ENCODE measurements at places on chromosomes 1 and 21.
A peak's percentile ranks its signal among the peaks of the same experiment; 100 is the strongest.

DNA sequence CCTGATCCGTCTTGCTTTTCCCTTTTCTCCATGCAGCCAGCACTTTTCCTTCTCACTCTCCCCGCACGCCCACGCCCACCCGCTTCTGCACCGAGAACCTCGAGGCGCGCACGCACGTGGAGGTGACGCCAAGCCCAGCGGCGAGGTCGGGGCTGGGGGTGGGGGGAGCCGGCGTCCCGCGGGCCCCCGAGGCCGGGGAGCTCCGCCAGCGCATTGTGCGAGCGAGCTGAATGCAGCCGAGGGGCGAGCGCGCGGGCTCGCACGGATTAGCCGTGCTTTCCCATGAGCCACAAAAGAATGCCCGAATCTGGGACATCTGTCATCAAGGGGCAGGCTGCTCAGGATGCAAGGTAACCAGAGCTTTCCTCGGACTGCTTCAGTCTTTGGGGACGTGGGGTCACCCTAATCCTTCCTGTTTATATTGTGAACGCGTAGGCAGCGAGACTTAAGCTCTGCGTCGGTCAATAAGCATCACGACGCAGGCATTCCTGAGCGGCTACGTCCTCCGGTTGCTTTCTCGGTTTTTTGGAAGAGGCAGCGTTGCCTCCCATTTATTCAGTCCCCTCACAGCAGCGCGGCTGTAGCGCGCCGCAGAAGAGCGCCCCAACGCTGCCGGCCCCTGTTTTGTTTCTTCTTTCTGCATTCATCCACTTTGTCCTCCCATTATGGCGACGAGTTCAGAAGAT, 67.3 kb upstream of the AKT3 start:
- DNase-seq: peak; percentile 74

- DNase-seq: no peak
These were observed 1.2 kb downstream of the SZRD1 start for GRCh38 chr1:16367968-16368890.

GRCh38 chr1:241332987-241333386, 24.0 kb downstream of the RGS7 start:
- DNase-seq: no peak

GRCh38 chr1:22814176-22815042, 103.8 kb downstream of the EPHB2 start:
- DNase-seq: no peak

GRCh38 chr1:221071777-221072176, 192.5 kb downstream of the HLX start:
- no peak for DNase-seq

DNA sequence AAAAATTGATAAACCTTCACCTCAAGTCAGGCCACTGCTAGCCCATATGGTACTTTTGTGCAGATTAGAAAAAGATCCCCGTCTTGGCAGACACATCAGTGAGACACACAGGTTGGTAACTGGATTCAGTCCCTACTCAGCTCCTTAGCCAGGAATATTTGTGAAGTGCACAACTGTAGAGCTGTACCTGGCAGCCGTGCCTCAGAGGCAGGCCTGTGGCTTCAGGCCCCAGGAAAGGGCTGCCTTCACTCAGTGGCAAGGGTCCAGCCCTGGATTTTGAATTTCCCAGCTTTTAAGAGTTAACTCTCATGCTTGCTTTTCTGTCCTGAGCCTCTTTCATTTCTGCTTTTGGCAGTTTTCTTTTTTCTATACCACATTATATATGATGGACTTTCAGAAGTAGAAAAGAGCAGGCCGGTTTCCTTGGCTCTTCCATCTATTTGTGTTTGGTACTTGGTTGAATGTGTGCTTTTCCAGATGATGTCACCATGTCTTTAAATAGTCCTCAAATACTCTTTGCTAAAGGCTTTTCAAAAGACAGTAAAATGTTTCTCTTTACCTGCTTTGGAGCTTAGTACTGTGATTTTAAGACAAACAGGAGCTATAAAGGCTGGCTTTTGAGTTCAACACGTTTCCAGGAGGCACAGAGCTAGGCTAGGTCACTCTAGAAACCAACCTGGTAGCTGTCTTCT, 186.6 kb downstream of the AK5 start:
- DNase-seq: no peak

GRCh38 chr1:63873751-63874150, 99.9 kb downstream of the ROR1 start:
- no peak for DNase-seq

DNA sequence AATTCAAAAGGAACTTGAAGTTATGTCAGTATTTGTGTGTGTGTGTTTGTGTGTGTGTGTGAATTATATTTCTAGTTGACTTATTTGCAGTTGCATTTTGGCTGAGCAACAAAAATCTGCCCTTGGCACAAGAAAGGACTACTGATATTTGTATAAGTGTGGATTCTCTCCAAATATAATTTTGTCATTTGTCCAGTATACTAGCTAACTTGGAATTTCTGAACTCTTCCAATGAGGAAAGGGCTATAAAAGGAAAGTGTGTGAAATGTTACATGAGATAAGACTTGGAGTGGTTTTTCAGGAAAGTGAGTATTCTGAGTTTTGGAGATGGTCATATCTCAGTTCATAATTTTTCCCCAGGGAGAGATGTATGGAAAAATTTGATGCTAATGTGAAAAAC, 1384.1 kb upstream of the B3GALT2 start:
- DNase-seq: no peak

DNA sequence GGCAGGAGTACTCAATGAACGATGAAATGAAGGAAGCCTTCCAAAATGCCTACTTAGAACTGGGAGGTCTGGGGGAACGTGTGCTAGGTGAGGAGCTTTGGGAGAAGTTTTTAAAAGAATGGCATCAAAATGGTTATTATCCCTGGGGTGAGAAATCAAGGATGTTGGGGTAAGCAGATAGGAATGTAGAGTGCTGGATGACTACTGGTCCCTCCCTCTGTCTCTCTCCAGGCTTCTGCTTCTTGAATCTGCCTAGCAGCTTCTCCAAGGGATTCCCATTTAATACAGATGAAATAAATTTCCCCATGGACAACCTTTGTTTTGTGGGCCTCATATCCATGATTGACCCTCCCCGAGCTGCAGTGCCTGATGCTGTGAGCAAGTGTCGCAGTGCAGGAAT, 19.0 kb upstream of the CASQ1 start:
- DNase-seq: no peak

DNA sequence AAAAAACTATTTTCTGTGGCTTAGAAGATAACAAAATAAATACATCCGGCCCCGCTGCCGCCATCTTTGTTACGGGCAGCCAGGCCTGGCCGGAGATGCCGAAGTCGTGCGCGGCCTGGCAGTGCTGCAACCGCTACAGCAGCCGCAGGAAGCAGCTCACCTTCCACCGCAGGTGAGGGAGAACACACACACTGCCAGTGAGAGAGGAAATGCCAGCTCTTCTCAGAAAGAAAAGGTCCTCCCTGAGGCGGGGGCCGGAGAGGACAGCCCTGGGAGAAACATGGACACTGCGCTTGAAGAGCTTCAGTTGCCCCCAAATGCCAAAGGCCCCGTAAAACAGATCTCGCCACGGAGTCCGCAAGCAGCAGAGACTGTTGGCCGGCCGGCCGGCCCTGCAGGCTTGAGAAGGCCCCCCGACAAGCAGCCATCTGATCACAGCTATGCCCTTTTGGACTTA, 323.2 kb downstream of the AMY1C start:
- DNase-seq: no peak

GRCh38 chr1:182809414-182809957, 19.9 kb downstream of the NPL start:
- no peak for DNase-seq

DNA sequence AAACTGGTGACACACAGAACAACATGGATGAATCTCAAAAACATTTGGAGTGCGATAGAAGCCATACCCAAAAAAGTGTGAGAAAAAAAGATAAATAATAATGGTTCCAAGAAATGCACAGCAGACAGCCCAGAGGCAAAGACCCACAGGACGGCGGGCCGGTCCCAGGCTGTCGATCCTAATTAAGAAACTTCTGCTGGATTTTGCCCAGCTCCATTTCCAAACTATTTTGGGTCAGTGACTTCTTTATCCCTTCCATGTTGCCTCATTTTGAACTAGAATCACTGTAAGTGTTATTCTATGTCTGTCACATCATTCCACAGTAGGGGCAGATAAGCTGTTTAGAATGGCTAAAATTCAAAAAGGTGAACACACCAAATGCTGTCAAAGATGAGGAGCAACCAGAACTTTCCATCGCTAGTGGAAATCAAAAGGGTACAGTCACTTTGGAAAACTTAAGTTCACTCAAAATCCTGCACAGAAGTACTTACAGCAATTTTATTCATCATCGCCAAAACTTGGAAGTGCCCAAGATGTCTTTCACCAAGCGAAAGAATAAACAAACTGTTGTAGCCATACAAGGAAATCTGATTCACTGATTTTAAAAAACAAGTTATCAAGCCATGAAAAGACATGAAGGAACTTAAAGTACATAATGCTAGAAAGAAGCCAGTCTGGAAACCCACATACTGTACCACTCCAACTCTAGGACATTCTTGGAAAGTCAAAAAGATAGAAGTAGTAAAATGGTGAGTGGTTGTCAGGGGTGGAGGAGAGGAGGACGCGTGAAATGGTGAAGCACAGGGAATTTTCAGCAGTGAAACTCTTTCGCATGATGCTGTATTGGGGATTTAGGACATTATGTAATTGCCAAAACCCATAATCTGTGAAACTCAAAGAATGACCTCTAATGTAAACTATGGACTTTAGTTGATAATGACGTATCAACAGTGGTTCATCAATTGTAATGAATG, 7.5 kb downstream of the NBPF1 start:
- no peak for DNase-seq

DNA sequence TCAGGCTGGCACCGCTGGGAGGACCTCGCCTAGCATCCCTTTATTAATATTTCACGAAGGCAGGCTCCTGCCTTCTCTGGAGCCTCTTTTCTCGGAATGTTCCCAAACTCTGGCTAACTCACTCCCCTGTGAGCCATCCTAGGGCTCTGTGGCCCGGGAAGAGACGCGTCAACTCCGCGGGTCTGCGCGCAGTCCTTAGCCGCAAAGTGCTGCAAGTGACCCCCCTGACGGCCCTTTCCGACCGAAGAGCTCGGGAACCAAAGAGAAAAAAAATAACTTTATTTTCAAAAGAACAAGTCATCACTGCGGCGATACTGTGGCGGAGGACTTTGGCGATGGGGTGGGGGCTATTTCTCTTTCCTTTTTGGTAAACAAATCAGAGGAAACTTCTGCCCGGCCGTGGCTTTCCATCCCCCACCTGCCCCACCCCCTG, 14.6 kb downstream of the NR5A2 start:
- no peak for DNase-seq

- no peak for DNase-seq
These were observed 164.5 kb upstream of the CACNA1E start for GRCh38 chr1:181318858-181319235.

Data from NT2/D1 (cell line).